ENCODE measurements at places on chromosomes 2 and 18.

- DNase-seq, result no peak
Measured at GRCh38 chr2:163453920-163454319, 281.9 kb downstream of the FIGN start.

DNA sequence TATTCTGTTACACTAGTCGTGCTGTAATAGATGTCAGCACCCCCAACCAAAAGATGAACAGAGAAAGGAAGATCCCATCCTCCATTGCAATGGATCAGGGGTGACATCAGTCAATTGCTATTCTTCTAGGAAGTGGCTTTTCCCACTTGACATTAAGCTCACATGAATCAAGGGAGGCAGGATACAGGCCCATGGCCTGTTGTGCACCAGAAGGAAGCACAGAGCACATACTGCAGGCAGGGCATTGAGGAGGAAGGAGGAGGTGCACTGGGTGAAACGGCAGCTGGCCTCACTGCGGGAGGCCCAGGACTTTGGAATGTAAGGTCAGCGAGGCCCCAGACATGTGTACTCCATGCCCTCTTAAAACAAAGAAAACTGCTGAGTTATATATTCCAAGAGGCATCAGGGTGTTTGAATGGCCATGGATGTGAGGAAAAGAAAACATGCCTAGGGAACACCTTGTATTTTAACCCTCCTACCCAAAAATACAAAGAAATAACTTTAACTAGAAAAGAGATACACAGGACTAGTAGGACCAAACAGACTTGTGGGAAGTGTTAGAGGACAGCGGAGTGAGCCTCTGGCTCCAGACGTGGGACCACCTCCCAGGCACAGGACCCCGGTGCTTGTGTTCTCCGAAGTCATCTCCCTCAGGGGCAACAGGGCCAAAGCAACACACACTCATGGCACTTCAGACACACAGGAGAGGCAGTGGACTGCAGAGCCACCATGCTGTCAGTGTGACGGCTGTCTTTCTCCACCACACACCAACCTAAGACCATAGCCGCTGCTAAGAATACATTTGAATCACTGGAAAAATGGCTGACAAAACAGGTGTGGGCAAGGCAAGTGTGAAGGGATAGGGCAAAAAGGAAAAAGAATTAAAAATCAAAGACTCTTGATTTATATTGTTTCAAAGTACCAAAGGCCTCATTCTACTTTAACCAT lies 51.4 kb upstream of the RIOK3 start:
- DNase-seq, result no peak

GRCh38 chr2:169232551-169233154 lies 129.7 kb downstream of the LRP2 start:
- DNase-seq, result no peak

GRCh38 chr2:182933629-182934028 lies 67.2 kb upstream of the FRZB start:
- DNase-seq, result no peak

GRCh38 chr2:26537826-26538475 lies 60.0 kb upstream of the OTOF start:
- DNase-seq, result no peak

DNA sequence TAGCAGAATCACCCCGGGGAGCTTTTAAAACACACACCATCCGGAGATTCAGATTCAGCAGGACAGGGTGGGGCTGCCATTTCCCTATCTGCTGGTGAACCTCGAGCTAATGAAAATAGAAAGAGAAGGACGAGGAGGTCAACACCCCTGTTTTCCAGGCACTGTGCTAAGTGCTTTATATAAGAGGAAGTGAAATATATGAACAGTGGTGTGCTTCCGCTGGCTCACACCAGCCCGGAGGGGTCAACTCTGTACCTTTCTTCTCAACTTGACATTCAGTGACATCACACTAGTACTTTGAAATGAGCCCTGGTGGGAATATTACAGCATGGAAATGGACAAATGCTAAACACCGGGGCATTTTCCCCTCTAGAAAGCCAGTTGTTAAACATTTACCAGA lies 108.3 kb upstream of the LTBP1 start:
- DNase-seq, result no peak

- DNase-seq, result no peak
Measured at GRCh38 chr18:9950289-9951016, 36.6 kb downstream of the VAPA start.

- no peak for DNase-seq
Measured at GRCh38 chr2:216346781-216347180, 25.5 kb downstream of the MARCHF4 start.
